ENCODE measurements at places on chromosomes 1 and 21.
A peak's percentile ranks its signal among the peaks of the same experiment; 100 is the strongest.

- no peak for DNase-seq
Measured at GRCh38 chr1:163820226-163820625, 498.5 kb downstream of the NUF2 start.

DNA sequence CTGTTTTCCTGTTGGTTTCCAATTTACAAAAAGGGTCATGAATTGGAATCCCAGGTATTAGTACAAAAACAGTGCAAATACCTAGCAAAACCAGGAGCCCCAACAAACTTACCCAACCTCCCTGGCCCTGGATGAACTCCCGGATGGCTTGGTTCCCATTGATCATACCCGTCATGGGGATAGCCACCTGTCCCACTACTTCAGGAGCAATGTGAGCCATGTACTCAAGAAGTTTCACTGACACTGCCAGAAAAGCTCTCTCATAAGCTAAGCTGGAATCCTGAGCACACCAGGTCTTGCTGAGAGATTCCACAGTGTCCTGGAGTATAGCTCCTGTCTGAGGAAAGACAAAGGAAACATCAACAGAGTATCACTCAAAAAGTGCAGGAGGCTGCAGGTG is 5.7 kb downstream of the BCL2L15 start:
- DNase-seq = no peak

DNA sequence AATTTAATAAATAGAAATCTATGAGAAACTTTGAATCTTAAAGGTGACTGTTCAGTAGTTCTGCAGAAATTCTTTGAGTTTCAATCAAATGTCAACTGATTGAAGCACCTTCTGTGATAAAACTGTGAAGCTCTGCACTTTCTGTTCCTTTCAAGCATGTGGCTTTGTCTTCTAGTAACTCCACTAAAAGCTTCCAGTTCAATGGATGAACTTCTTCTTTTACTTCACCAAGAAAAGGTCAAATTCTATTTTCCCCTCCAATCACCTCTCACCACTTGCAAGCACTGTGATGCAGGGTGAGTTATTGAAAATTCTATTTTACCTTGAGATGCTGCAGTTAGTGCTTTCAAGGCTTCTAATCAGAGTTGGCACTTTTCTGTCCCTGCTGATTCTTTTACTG is 515.3 kb upstream of the B3GALT2 start:
- no peak for DNase-seq

DNA sequence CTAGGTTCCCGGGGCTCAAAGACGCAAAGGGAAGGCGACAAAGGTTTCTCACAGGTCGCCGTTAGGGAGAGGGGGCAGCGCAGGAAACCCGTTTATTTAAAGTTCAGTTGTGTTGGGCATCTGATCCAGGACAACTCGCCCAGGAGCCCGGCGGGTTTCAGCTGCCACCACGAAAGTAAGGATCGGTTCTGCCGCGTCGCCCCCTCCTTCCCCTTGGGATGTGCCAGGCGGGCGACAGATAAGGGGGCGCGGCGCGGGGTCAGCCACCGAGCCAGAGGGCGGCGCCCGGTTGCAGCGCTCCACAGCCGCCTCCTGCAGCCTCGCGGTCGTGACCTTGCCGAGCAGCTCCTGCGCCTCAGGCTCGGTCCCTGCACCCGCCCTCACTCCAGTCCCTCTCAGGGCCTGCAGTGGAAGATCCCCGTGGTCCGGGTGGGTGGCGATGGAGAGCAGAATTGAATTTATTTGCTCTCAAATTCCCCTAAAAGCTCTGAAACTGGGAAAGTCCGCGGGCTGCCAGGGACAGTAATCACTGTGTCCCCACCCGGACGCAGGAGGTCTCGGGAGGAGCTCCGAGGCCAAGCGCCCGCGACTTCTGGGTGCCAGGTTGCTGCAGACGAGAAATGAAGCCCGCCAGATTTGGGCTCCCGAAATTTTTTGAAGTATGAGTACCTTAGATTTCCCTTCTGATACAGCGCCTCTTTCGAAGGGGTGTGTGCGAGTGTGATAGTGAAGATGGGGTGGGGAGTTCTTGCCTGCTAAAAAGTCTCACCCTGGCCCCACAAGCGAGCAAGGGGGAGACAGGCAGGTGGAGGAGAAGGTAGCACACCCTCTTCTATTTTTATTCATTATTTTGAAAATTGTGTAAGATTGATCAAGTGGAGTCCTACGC is 28.4 kb upstream of the NFIA start:
- no peak for DNase-seq

- no peak for DNase-seq
Measured at GRCh38 chr1:37951783-37952624, 5.2 kb upstream of the INPP5B start.

DNA sequence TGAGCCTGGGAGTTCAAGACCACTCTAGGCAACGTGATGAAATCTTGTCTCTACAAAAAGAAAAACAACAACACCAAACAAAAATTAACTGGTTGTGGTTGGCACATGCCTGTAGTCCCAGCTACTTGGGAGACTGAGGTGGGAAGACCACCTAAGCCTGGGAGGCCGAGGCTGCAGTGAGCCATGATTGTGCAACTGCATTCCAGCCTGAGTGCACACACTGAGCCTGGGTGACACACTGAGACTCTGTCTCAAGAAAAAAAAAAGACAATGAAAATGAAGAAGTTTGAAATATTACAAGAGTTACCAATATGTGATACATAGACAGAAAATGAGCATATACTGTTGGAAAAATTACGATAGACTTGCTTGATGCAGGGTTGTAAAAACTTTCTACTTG is 31.9 kb downstream of the PDC start:
- DNase-seq = no peak

DNA sequence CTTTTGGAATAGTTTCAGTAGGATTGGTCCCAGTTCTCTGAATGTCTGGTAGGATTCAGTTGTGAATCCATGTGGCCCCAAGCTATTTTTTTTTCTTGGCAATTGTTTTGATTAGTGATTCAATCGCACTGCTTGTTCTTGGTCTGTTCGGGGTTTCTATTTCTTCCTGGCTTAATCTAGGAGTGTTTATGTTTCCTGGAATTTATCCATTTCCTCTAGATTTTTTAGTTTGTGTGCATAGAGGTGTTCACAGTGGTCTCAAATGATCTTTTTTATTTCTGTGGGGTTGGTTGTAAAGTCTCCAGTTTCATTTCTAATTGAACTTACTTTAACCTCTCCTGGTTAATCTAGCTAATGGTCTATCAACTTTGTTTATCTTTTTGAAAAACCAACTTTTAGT is 117.6 kb downstream of the NME7 start:
- no peak for DNase-seq

GRCh38 chr1:9356829-9357466 is 64.3 kb downstream of the SPSB1 start:
- DNase-seq = no peak

DNA sequence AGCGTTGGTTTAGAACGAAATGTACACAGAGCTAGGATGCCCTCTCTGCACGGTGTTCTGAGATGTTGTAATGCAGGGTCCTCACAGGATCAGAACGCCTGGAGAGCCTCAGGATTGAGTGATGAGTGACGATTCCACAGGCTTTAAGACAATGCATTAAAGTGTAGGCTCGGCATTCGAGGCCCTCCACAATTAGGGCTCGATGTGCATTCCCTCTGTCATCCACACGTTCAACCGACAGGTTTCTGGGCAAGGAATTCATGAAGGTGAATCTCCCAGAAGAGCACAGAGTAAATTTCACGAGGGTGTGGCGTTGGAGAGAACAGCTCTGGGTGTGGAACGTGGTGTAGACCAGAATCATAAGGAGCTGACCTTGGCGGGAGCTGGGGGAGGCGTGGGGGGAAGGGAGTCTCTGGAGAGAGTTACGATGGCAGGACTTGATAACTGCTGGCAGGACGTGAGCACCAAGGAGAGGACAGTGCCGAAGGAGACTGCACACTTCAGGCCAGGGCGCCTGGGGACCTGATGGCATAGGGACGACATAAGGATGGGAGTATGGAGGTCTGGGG is 51.0 kb upstream of the EFHD2 start:
- no peak for DNase-seq

DNA sequence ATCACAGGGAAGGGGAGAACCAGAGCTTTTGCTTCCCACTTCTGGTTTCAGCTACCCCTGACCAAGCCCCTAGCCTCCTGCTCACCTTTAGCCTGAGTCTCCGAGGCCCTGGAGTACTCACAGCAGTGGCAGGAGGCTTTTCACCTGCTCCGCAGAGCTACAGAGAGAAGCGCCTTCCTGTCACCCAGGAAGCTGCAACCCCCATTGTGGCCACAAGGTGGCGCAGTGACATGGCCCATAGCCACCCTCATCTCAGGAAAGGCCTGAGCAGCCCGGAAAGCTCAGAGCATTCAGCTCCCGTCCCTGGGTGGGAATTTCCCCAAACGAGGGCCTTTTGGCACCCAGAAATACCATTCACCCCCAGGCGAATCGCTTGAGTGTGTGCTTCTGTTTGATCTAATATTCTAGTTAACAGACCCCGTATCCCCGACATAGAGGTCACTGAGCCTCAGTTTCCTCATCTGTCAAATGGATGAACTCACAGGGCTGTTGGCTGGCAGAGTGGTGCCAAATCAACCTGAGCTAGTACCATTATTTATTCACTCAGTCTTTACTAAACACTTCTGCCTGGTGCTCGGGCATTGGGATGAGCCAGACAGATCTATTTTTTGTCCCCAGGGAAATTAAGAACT is 25.3 kb downstream of the A3GALT2 start:
- peak; percentile 86 for DNase-seq

DNA sequence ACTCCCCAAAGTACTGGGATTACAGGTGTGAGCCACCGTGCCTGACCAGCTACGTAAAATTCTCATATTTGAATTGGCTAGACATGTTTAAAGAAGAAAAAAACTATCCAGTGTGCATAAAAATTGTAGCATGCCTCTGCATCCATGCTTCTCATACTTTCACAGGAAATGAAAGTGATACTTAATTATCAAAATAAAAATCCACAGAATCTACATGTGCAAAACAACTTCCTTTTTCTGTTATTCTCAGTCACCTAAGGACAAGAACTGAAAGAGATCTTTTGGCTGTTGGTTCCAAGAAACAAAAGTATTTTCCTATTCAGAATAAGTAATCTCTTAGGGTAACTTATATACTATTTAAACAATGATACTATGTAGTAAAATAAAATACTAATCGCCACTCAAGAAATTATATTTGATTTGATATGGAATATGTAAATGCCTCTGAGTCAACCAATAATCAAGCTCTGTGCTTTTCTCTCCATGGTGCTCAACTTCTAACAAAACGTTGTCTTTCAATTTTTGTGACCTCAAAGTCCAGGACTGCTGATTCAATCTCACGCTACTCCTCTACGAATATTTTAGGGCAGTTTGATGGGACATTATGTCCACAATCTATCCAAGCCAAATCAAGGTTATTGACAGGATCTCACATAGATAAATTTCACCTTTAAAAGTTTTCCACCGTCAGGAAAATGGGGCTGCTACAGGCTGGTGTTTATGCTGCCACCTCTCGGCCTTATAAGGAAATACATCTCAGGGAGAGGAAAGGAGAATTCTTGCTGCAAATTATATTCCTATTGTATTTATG is 102.7 kb downstream of the ZNF281 start:
- DNase-seq = no peak

- no peak for DNase-seq
Measured at GRCh38 chr1:234170622-234171021, 202.6 kb upstream of the COA6 start.

DNA sequence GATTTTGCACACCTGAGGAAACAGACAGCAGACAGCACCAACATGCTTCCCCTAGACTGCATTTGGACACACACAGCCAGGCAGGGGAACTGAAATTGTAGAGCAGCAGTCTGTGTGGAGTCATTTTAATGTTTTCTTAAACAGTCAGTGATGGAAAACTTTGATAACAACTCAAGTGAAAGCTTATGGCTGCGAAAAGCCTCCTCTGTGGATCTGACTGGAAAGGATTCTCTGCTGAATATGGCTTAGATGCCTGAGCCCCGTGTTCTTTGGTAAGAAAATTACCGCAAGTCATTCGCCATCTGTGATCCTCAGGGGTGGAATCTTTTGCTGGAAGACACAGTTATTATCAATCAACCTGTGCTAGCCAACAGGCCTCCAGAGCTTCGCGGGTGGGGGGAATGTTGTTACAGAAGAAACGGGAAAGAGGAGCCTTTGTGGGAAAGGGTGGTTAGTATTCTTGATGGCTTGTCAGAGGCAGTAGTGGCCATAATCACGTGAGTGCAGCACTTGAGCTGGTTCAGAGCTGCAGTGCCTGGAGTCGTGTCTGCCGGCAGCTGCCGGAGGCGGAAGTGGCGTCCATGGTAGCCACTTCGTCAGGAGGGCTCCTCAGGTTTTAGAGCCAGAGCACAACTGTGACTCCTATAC is 204.7 kb downstream of the ST6GALNAC3 start:
- DNase-seq = no peak

- no peak for DNase-seq
Measured at GRCh38 chr1:203661572-203661971, 34.9 kb downstream of the ATP2B4 start.

GRCh38 chr1:9438431-9439073 is 100.7 kb upstream of the SLC25A33 start:
- DNase-seq = no peak

DNA sequence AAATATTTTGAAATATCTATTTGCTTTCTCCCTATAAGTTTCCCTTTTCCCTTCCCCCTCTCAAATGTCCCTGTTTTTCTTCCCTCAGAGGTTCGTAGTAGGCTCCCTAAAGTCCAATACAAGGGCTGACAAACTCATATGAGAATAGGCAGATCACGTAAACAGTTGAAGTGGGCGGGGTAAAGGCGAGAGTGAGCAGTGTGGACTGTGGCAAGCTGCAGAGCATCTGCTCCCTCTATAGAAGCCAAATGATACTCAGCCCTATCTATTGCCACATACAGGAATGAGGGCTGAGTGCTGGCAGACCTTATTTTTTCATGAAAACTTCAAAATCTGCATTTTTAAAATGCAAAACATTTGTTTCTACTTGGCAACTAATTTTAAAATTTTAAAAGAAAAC is 26.3 kb downstream of the PRDX6 start:
- DNase-seq = no peak

Data from CD4-positive, alpha-beta T cell treated with Interleukin-1 beta for 1 hour (primary cell).